D721Med (cell line): ENCODE measurements at places on chromosomes 1 and 21.

GRCh38 chr1:67700220-67700619 lies 15.2 kb downstream of the GADD45A start:
- DNase-seq, result no peak

DNA sequence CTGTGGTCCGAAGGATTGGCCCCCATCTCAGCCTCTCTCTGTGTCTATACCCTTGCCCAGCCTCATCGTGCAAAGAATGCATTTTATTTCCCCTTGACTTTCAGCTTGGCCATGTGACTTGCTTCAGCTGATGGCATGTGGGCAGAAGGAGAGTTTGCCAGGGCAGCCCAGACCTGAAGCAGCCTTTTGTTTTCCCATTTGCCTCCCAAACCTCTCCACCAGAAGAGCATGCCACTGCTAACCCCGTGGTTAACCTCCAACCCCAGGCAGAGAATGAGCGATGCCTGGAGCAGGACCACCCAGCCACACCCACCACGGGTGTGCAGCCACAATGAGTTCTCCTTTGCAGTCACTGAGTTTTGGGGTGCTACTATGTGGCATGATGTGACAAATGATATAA lies 136.4 kb downstream of the SETD4 start:
- DNase-seq, result no peak

GRCh38 chr1:171784784-171785183 lies 3.3 kb downstream of the METTL13 start:
- DNase-seq, result no peak

GRCh38 chr1:155200920-155201319 lies 6.8 kb downstream of the THBS3 start:
- DNase-seq, result peak; percentile 10

DNA sequence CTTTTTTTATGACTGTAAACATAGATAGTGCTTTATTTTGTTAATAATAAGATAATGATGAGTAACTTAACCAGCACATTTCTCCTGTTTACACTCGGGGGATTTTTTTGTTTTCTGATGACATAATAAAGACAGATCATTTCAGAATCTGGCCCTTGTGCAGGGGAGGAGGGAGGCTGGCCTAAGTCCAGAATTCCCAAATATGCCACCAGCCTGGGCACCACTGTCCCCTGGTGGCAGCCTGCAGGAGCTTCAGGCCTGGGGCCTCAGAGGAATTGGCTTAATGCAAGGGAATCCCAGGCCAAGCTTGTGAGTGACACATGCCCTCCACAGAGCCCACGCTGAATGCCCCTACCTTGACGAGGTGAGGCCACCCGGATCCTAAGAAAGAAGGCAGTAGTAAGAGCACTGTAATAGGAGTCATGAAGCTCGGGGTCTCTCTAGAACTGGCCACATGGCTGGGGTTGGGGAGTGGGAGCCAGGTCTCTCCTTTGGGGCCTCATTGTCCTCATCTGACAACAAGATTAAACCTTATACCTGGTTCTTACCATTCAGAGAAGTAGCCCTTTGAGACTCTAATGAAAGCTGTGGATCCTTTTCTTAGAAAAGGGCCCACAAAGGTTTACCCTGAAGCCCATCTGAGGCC lies 24.1 kb downstream of the ETNK2 start:
- peak; percentile 72 for DNase-seq

DNA sequence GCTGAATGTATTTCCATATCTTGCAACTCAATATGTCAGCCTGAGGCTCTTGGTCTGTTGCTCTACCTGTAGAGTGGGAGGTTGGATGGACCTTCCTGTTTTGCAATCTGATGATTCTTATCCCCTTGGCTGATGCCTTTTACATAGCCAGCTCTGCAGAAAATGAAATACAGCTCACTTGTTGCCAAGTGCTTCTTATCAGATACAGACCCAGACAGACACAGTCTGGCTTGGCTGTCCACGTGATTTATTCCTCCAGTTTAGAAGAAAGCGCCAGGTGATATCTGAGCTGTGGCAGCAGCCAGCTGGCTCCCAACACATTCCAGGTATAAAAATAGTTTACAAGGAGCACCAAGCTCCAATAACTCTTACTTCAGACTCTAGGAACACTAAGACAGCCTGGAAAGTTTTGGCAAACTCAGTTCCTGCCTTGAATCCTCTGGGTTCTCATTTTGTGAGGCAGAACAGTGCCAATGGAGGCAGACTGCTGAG lies 479.2 kb upstream of the USP24 start:
- DNase-seq, result no peak

- DNase-seq, result no peak
These were observed 325.8 kb downstream of the SMYD3 start for GRCh38 chr1:246181241-246181640.

DNA sequence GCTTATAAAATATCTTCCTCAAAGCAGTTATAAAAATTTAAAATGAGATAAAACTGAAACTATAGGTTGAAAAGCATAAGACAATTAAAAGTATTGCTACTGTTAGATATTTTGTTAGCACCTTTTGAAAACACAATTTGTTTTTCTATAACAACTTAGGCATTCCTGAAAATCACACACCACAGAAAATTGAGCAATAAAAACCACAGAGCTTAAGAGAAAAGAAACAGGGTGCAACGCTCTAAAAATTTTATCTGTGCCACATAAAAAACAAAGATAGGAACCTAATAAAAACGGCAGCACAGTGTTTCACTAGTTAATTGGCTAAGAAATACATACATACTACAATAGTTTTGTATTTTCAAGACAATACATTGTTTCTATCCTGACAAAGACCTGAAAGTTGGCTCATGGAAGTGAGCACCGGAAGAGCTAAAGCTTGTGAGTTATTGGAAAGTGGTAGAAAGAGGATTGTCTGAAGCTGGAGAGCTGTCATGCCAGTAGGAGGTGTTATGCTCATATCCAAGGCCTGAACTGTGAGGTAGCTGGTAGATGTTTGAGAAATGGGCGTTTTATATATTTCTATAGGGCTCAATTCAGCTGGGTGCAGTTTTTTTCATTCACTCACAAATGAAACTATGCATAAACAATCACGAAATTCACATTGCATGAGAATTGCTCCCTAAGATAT lies 45.8 kb downstream of the RGS7 start:
- no peak for DNase-seq

DNA sequence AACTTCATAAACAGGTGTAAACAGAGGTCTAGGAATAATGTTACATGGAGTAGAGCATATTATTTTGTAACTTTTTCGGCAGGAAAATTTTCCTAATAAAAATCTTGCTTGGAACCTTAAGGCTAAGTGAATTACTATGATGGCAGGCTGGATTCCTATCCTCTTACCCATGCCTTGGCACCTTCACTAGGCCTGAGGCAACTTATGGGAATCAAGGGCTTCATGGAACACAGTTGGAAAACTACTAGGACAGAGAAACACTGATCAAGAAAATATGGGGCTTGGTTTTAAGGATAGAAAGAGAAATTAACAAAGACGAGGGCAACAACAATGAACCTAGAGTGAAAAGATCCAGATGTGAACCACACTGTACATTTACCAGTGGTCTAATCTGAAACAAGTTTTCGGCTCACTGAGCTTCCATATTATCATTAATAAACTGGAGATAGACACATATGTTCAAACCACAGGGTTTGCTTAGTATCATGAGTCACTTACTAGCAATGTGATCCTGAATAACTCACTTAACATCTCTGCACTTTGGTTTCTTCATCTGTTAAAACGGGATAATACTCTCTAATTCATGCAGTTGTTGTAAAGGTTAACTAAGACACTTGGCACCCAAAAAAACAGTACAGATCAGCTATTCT lies 68.5 kb downstream of the GPATCH2 start:
- no peak for DNase-seq

GRCh38 chr1:234545517-234546386 lies 64.2 kb downstream of the IRF2BP2 start:
- DNase-seq, result no peak

DNA sequence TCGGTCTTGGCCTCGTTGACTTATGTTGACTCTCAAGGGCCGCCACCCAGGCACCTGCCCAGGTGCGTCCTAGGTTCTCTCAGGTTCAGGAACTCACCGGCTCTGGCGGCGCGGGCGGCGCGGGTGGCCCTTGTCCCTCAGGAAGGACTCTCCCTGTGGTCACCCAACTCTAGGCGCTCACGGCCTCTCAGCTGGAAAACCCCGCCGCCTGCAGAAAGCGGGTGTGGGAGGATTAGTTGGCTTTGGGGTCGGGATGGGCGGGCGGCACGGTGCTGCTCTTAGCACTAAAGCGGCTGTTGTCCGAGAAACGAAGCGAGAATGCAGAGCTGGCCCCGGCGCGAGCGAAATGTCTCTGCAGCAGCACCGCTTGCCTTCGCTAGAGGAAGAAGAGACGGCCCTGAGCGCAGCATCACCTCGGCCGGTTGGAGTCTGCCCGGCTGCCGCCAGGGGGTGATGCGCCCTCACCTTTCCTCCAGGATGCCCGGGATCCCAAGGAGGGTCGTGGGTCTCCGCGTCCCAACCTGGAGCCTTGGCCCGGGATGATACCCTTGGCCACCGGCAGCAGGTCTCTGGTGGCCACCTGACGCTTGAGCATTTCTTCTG lies 8.1 kb upstream of the TADA1 start:
- DNase-seq, result no peak

DNA sequence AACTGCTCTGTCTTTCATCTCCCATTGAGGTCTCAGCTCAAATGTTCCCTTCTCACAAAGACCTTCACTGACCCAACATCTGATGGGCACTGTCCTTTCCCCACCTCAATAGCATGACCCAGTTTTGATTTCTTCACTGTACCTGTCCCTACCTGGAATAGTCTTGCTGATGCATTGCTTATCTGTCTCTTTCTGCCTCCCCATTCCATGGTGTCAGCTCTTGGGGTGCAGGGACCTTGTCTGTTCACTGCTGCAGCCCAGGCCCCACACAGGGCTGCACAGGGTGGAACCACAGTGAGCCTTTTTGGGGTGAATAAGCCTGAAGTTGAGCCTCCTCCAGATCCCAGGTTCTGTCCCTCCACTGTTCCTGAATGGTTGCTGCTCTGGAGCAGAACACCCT lies 414.9 kb downstream of the PTPRU start:
- DNase-seq, result no peak

DNA sequence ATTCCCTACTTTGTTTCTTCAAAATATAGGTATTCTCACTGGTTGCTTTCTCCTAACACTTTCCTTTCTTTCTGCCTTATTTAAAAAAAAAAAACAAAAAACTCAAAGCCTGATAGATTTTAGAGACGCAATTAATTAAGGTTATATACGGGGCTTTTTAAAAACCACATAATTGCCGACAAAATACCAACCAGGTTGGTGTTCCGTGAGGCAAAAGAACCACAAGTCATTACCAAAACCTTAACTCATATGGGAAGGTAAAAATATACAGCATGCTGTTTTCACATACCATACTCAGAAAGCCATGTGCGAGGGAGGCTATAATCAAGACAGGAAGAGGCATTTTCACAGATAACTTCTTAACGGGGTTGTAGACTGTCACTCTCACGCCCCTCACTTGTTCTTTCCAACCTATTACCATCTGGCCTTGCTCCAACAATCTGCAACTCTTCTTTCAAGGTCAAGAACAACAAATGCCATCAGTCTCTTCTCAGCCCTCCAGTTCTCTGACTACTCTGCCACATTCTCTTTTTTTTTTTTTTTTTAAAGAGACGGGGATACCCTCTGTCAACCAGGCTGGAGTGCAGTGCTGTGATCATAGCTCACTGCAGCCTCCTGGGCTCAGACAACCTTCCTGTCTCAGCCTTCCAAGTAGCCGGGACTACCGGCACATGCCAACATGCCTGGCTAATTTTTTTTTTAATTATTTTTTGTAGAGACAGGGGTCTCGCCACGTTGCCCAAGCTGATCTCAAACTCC lies 102.6 kb downstream of the APP start:
- DNase-seq, result no peak

GRCh38 chr1:82893712-82894470 lies 1093.2 kb downstream of the ADGRL2 start:
- no peak for DNase-seq

DNA sequence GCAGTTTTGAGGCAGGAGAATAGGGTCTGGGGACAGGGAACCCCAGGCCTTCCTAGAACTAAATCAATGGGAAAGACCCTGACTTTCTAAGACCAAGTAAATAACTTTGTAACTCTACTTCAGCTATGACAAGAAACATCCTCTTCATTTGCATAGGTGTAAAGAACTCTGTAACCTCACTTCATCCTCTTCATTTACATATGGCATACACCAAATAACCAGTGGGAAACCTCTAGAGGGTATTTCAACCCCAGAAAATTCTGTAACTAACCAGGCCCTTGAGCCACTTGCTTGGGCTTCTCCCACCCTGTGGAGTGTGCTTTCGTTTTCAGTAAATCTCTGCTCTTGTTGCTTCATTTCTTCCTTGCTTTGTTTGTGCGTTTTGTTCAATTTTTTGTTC lies 495.6 kb downstream of the SIPA1L2 start:
- DNase-seq, result no peak

GRCh38 chr1:235866205-235866912 lies at the start of gene LYST:
LYST (minus strand) TSS chr1:235866906; CDS start chr1:235830417, 36,489 bp downstream.
- DNase-seq, result no peak

- DNase-seq, result no peak
These were observed 49.4 kb downstream of the NENF start for GRCh38 chr1:212482006-212482636.

DNA sequence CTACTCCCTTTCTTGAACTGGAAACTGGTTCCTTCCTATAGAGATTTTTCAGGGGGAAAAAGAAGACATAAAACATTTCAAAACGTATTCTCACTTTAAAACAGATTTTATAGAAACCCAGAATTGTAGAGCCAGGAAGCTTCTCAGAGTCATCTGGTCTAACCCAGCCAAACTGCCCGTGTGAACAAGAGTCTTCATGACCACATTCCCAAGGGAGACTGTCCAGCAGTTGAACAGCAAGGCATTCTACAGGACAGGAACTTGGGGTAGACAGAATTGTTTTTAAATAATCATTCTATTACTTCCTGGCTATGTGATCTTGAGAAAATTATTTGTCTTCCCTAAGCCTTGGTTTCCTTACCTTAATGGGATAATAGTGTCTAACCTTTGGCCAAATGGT lies 163.5 kb upstream of the IVNS1ABP start:
- DNase-seq, result no peak
